ENCODE measurements at places on chromosomes 16 and 17.

- DNase-seq, result peak; percentile 11
Measured at GRCh38 chr16:65125871-65126270, 4.0 kb upstream of the CDH11 start.

DNA sequence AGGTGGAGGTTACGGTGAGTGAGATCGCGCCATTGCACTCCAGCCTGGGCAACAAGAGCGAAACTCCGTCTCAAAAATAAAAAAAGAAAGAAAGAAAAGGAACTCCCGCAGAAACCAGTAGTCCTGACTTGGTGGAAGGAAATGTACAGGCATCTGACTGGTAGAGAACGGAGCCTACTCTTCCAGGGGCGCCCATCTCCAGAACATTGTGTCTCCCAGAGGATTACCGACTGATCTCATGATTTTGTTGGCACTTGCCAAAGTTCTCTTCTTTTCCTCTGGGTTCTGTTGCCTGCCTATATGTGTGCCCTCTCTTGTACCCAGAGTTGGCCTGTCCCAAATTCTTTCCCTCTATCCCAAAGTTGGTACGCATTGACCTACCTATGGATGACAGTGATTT is 24.2 kb downstream of the DDX19A start:
- DNase-seq, result no peak

DNA sequence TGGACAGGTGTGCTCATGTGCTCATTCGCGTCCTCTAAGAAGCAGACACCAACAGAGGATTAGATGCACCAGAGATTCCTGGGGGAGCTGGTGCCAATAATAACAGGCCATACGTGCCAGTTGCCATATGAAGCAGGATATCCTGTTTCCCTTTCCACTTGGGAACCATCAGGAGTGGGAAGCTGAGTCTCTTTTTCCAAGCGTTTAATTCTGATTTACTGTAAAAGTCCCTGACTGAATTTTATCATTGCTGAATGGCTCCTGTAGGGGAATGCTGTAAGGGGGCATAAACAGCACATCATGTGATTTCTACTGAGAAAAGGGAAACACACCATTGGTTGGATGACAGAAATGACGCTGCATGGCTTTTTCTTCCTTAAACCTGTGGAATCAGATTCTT is 113.3 kb downstream of the IRF8 start:
- no peak for DNase-seq

- DNase-seq, result no peak
Measured at GRCh38 chr17:82452162-82452561, 1.6 kb upstream of the CYBC1 start.

- peak; percentile 93 for DNase-seq
Measured at GRCh38 chr17:40953881-40954280, 12.9 kb downstream of the KRT39 start.

All from HCEC 1CT (cell line).